ENCODE measurements at places on chromosomes 1 and 21.

- no peaks in the 10 kb centered on the region for H3K27me3 ChIP-seq
- no peak overlapping the region for H3K4me3 ChIP-seq
- no peaks in the 10 kb centered on the region for H3K36me3 ChIP-seq
- no peak for DNase-seq
Measured at GRCh38 chr1:54517496-54517895, 30.5 kb upstream of the ACOT11 start.

DNA sequence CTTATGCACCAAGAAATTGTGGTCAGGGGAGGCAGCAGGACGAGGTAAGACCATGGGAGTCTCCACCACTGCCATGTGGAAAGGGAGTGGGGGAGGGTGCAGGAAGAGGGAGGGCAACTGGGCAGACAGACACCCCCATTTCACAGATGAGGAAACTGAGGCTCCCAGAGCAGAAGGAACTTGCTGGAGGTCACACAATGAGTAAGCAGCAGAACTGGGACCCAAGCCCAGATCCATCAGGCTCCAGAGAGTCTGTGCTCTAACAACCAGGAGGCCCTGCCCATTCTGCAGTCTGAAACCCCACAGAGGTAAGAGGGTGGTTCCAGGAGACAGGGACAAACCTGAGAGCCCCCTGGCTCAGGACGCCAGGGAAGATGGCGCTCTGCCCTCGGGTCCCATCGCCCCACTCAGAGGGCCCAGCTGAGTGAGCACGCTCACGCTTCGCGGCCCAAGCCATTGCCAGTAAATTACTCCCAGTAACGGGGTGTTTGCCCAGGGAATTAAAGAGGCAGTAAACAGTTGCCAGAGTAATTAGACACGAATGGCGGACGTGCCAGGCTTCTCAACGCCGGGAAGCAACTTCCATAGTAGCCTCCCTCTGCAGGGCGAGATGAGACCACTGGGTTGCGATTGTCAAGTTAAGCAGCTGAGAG is 59.2 kb downstream of the MATN1 start:
- no peak for DNase-seq
- H3K36me3 ChIP-seq: no peaks in the 10 kb centered on the region
- H3K27ac ChIP-seq: no peak overlapping the region
- no peaks in the 10 kb centered on the region for H3K27me3 ChIP-seq

GRCh38 chr1:78500529-78500928 is 9.8 kb downstream of the PTGFR start:
- no peaks in the 10 kb centered on the region for H3K36me3 ChIP-seq
- no peak overlapping the region for H3K4me3 ChIP-seq
- no peaks in the 10 kb centered on the region for H3K27me3 ChIP-seq
- no peaks in the 10 kb centered on the region for H3K4me1 ChIP-seq
- no peak overlapping the region for H3K27ac ChIP-seq
- no peak for DNase-seq

DNA sequence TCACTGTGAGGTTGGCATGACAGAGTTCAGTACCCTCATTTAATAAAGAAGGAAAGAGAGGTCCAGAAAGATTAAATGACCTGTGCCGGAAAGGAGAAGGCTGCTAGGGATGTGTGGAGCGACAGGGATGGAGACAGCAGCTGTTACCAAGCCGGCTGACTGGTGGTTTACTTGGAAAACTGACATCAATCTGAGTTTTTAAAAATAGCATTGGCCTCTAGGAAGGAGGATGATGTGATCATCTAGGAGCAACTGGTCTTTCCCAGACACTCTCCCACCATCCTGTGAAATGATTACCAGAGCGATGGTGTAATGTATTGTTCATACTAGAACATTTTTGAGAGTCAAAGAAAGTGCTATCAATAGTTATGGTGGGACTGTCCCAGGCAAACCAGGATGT is 154.4 kb downstream of the ZSCAN20 start:
- no peak for DNase-seq
- H3K36me3 ChIP-seq: no peaks in the 10 kb centered on the region
- peaks cover 71% of the 10 kb centered on the region for H3K27me3 ChIP-seq
- H3K4me1 ChIP-seq: no peaks in the 10 kb centered on the region

DNA sequence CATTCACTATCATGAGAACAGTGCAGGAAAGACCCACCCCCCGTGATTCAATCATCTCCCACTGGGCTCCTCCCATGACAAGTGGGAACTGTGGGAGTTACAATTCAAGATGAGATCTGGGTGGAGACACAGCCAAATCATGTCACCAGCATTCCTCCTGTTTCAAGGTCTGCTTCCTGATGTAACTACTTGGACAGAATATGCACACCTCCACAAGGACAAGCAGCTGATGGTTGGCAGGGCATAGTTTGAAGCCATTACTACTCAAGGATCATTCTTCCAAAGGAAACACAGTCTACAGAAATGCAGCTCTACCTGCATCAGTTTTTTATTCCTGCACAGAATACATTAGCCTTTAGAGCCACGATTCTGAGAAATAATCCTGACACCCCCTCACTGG is 28.5 kb upstream of the RNF2 start:
- no peaks in the 10 kb centered on the region for H3K36me3 ChIP-seq
- H3K4me1 ChIP-seq: peaks cover 35% of the 10 kb centered on the region
- H3K27ac ChIP-seq: peak overlapping the region; percentile 90
- H3K27me3 ChIP-seq: no peaks in the 10 kb centered on the region

GRCh38 chr21:29164323-29164942 is 34.0 kb downstream of the MAP3K7CL start:
- H3K27ac ChIP-seq: no peak overlapping the region
- no peaks in the 10 kb centered on the region for H3K27me3 ChIP-seq
- no peaks in the 10 kb centered on the region for H3K36me3 ChIP-seq
- no peak overlapping the region for H3K4me3 ChIP-seq
- H3K4me1 ChIP-seq: peaks cover 26% of the 10 kb centered on the region

All from PC-9 (cell line).